AG09309 (cell line): ENCODE measurements at places on chromosomes 1 and 21.

- no peak for DNase-seq
Measured at GRCh38 chr1:62876535-62876934, 92.6 kb downstream of the ATG4C start.

DNA sequence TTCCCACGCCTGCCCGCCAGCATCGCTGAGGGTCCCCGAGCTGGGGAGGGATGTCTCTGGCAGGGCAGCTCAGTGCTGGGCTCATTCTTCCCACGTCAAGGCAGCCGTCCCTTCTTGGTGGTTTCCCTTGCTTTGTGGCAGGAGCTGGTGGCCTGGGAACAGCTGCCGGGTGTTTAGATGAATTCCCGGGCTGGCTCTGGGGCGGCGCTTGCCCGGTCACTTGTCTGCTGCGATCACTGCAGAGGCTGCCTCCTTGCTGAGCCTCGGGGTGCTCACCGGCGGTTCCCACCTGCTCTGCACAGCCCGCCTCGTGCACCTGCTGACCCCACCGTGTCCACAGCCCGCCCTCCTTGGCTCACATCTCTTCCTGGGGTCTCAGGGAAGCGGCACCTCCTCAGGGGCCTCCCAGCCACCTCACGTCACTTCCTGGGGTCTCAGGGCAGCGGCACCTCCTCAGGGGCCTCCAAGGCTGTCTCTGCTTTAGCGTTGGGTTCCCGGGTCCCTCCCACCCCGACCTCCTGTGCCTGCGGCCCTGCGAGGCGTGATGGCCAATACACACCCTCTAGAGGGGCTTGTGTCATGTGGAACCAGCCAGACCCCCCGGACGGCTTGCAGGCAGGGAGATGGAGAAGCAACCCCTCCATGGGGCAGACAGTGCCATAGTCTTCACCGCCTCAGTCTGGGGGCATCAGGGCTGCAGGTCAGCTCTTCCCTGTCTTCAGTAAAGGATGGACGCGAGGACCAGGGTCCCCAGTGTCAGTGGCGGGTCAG, 13.5 kb downstream of the COL18A1 start:
- DNase-seq, result no peak

DNA sequence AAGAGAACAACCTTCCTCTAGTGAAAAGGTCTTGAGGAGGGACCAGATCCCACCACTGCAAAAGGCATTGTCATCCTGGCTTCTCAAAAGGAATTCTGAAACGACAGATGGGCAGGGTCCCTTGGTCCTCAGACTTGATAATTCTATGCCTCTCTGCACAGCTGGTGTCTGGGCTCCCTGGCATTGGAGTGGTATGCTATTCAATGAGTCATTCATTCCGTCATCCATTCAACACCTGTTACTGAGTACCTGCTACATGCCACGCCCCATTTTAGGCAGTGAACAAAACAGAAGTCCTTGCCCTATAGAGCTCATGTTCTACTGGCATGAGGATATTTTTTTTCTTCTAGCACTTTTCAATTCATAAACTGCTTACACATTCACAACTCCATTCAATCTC, 45.8 kb upstream of the HMGB4 start:
- no peak for DNase-seq

DNA sequence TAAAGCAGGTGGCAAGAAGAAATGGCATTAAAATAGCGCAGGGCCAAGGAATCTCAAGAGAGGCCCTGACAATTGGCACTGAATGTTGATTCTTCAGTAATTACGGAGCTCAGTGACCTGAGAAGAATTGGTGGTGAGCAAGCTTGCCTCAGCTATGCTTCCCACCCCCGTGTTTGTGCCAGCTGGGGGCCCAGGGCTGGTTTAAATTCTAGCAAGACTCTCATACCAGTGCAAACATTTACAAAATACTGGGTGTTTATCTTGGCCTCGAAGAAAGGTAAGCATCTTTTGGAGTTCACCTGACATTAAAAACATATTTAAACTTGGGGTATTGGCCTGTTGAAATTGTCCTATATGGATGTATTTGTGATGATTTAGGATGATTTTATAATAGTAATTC, 296.7 kb upstream of the USP25 start:
- DNase-seq, result no peak

DNA sequence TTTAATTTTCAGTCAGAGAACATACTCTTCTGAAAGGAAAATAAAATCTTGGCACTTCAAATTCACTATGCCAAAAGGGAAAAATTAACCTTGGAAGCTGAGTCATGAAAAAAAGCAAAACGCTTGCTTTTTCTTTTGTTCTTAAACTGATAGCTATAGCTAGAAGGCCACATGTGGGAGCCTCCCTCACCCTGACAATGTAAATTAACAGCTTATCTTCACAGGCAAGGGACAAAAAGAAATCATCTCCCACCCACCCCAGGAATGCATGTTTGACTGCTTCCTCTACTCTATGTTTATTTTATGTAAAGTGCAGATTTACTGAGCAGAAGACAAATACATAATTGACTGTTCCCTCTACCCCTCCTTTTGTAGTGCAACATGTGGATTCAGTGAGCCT, 38.0 kb downstream of the EBNA1BP2 start:
- DNase-seq, result no peak
